Inflammatory macrophage (primary cell): ENCODE measurements at places on chromosomes 12 and 14.

DNA sequence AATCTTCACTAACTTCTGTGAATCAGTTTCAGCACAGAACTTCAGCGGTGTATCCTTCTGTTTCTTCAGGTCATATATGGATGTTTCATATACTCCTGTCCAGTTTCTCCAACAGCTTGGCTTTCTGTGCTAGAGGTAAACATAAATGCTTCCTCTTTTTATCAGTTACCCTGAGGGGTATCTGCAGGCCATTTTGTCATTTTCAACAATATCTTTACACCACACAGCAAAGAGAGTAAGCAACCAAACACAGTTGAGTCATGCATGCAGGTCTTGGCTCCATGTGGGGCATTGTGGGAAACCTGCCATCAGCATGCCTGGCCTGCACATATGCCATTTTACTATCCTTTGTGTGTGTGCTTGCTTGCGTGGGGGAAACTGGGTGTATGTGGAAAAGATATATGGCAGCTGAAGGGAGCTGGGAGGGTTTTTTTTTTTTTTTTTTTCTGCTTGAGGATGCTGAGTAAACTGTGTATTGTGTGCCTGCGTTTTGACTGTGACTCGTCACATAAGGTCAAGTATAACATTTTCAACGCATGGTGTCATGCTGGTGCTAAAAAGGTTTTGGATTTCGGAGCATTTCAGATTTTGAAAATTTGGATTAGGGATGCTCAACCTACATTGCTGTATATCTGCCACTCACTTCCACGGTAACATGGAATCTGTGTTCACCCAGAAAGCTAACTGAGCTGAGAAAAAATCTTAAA, 56.1 kb upstream of the YARS2 start:
- no peak for DNase-seq

- DNase-seq, result no peak
Observed at GRCh38 chr12:120500581-120500980, 4.7 kb downstream of the DYNLL1 start.

DNA sequence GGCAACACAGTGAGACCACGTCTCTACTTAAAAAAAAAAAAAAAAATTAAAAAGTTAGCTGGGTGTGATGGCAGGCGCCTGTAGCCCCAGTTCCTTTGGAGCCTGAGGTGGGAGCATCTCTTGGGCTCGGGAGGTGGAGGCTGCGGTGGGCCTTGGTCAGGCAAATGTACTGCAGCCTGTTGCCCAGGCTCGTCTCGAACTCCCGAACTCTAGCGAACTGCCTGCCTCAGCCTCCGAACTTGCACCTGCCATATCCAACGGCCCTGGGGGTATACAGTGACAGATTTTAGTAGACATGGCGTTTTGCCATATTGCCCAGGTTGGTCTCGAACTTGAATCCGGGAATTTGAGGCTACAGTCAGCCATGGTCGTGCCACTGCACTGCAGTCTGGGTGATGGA, 195.4 kb downstream of the ALG10 start:
- no peak for DNase-seq

- no peak for DNase-seq
Observed at GRCh38 chr14:33454022-33454595, 496.8 kb downstream of the EGLN3 start.

- no peak for DNase-seq
Observed at GRCh38 chr12:87270919-87271318, 758.3 kb downstream of the C12orf50 start.

GRCh38 chr12:60168441-60168840, 572.6 kb downstream of the SLC16A7 start:
- DNase-seq, result no peak

DNA sequence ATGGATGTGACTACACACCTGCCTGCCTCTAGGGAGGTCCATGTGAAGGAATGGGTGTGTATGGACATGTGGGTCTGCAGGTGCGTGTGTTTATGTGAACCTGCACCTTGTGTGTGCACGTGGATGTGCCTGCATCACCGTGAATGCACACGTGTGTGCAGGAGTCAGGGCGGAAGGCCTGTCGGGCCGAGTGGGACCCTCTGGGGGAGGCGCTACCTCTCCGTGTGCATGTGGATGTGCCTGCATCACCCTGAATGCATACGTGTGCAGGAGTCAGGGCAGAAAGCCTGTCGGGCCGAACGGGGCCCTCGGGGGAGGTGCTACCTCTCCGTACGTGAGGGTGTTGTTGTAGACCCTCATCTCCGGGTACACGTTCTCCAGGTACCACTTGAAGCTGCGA, 56.5 kb downstream of the NOC4L start:
- DNase-seq, result no peak

GRCh38 chr14:89138846-89139245, 278.2 kb downstream of the FOXN3 start:
- no peak for DNase-seq

- no peak for DNase-seq
Observed at GRCh38 chr14:71554959-71555612, 377.1 kb upstream of the RGS6 start.

DNA sequence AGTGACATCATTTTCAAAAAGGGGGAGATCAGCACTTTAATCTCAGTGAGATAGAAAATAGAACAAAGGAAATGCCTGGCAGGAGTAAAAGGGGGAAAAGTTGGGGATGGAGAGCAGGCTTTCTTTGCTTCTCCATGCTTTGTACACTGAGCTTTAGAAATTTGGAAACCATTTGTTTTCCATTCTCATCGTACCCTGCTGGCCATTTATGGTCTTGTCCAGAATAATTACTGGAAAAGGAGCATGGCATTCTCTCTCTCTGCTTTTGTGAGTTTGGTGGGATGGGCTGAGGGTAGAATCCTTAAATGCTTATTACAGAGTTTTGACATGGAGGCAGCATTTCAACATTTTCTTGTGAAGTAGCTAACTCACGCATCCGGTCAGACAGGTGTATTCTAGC, 104.4 kb upstream of the FLRT2 start:
- DNase-seq, result no peak

DNA sequence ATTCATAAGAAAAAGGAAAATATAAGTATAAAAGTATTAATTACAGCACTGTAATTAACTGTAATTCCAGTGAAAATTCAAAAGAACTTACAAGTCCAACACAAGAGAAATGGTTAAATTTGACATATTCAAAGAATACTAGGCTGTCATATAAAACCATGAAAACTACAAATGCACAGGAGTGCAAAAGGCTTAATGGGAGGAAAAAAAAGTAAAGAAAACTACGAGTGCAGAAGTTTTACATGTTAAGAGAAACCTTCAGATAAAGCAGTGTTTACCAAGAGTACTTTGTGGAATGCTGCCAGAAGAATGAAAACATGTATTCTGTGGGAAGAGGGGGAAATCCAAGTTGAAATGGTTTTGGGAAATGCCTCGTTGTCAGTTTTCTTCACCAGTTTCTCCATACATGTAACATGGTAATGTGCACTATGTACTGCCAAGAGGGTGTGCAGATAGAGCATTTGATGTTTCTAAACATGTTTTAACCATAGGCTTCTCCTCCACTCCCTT, 9.1 kb downstream of the HEATR5A start:
- DNase-seq, result peak; percentile 43

- no peak for DNase-seq
Observed at GRCh38 chr14:74705613-74706500, 7.0 kb downstream of the AREL1 start.

- no peak for DNase-seq
Observed at GRCh38 chr12:122161682-122162081, 12.3 kb downstream of the IL31 start.

- DNase-seq, result no peak
Observed at GRCh38 chr12:122206976-122207375, 3.5 kb downstream of the B3GNT4 start.

- no peak for DNase-seq
Observed at GRCh38 chr14:45377166-45377565, 124.2 kb upstream of the MIS18BP1 start.

DNA sequence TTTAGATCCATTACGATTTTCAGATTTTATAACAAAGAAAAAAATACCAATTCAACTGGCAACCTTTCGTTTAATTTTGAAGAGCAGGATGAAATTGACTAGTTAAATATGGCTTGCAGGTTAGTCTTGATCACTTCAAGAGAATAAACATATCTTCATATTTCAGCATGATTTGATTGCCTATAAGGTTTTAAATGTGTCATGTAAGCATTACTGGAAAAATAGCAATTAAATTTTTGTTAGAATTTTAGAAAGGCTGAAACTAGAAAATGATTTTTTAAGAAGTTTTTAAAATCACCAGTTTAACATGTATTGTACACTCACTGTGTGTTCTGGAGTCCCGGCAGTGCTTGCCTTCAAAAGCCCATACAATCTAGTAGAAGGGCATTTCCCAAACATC, 310.2 kb upstream of the DIO2 start:
- no peak for DNase-seq

- DNase-seq, result no peak
Observed at GRCh38 chr14:69464829-69465228, 19.7 kb upstream of the PLEKHD1 start.

GRCh38 chr14:77752799-77753516, 8.0 kb downstream of the SNW1 start:
- DNase-seq, result no peak

DNA sequence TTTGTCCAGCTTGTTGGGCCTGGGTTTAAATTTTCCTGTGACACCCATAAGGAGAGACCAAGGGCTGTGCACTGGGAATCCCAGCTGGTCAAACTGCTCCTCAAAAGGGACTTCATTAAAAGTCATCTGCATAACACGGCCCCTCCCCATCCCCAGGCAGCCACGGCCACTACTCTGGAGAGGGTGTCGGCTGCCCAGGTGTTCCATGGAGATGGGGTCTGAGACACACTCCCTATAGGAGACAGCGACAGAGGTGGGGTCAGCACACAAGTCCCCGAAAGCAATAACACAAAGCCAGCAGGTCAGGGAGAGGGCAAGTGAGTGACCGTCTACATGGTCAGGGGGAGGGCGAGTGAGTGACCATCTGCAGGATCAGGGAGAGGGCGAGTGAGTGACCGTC, 75.6 kb upstream of the BCL11B start:
- DNase-seq, result no peak

DNA sequence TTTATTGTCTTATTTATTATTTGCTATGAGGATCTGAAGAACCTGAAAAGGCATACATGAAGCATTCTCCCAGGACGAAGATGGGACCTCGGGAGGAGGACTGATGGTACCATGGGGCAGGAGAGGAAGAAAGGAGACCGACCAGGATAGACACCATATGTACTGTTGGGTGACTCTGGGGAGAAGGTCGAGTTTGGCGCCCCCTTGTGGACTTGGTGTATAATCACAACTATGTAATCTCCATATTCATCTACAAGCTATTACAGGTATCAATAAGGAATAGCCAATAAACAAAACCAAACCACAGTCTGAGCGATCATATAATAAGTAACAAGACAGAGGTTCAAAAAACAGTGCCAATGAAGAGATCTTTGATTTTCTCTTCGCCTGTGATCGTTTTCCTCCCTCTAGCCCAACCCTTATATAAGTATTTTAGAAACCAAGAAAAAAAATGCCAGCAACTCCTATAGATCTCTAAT, 139.1 kb downstream of the SPTSSA start:
- peak; percentile 73 for DNase-seq

DNA sequence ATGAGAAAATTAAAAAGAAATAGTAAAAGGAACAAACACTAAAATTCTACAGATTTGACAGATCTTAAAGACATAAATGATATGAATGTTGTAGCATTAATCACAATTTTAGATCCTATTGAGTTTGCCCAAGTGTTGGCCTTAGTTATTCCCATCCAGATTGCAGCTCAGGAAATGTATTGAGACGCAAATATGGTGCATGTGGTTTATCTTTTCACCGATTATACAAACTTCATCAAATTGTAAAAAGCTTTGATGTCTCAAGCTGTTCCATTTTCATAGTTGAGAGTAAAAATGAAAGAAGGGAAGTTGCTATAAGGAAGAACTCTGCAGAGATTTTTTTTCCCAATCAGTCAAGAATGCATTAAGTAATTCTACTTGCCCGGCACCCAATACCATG, 328.4 kb downstream of the EGLN3 start:
- DNase-seq, result no peak

- DNase-seq, result no peak
Observed at GRCh38 chr14:54202288-54202687, 194.5 kb upstream of the CDKN3 start.

GRCh38 chr14:99664058-99664936, 19.4 kb downstream of the HHIPL1 start:
- DNase-seq, result no peak

DNA sequence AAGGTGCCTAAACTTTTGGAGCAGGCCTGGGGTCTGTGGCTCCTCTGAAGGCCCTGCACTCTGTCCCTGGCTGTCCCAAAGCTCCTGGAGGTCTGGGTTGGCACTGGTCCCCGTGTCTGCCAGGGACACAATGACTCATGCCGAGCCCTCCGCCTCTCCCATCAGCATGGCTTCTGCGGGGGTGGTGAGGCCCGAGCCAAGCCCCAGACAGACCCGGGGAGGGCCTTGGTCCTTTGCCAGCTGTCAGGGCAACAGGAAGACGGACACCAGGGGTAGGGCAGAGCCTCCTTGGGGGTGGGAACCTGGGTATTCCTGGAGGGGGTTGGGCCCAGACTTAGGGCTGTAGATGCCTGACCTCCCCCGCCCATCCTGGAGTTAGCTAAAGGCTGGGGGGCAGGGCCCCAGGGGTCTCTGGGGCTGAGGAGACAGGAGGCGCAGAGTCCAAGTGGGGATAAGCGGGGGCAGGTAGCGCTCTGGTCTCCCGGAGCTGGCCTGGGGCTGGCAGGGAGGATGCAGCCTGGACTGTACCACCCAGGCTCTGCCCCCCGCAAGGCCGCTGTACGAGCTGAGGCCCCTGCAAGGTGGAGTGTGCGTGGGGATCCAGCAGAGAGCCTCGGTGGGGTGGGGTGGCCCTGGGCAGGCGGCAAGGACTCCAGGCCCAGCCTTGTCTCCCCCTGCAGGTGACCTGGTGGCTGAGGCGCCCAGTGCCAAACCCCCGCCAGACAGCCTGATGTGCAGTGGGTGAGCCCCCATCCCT, 16.4 kb upstream of the PUS1 start:
- no peak for DNase-seq

DNA sequence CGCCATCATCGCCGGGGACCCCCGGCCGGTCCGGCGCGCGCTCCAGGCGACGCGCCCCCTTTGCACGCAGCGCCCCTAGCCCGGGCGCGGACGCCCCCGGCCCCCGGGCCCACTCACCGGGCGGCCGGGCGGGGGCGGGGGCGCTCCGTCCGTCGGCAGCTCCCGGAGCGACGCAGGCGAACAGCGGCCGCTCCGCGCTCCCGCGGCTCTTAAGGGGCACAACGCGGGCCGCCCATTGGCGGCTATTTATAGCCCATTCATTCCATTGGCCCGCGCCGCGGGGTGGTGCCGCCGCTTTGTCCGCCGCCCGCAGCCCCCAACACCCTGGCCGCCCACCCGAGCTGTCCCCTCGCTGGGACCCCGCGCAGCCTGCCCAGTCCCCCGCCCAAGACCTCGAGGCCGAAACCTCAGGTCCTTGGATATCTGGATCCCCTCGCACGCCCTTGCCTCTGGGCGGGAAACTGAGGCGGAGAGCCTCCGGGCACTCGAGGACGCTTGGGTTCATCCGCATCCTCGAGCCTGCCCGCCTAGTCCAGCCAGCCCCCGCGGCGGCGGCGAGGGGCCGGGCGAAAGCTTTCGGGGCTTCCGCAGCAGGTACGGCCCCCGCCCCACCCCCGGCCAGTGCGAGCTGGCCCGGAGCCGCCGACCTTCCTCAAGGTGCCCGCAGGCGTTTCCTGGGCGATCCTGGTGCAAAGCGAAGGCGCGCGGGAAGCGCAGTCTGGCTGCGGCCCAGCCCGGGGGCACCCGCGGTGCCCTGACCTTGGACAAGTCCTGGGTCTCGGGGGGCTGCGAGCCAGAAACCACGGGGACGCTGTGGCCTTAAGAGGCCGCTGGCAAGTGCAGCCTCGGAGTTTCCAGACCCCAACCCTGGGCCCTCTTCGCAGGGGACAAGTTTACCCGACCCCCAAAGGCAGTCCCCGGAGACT, at the start of gene CKB:
Gene CKB (minus strand): TSS at position 182 of the 926 bp plus-strand sequence. CDS start 337 bp downstream, outside the sequence.
- no peak for DNase-seq

- peak; percentile 39 for DNase-seq
Observed at GRCh38 chr12:123942238-123942653, 30.4 kb downstream of the CCDC92 start.
